Activated naive CD8-positive, alpha-beta T cell treated with anti-CD3 and anti-CD28 coated beads, Interleukin-2, amount 50 U/mL, for 24 hours (primary cell): ENCODE measurements at places on chromosomes 7 and 10.
A peak's percentile ranks its signal among the peaks of the same experiment; 100 is the strongest.

- DNase-seq, result no peak
- H3K27ac ChIP-seq, result no peak overlapping the region
- H3K4me3 ChIP-seq, result no peak overlapping the region
- H3K4me1 ChIP-seq, result no peaks in the 10 kb centered on the region
- peaks cover 3% of the 10 kb centered on the region for H3K27me3 ChIP-seq
These were observed 49.9 kb upstream of the MGMT start for GRCh38 chr10:129416956-129417765.

DNA sequence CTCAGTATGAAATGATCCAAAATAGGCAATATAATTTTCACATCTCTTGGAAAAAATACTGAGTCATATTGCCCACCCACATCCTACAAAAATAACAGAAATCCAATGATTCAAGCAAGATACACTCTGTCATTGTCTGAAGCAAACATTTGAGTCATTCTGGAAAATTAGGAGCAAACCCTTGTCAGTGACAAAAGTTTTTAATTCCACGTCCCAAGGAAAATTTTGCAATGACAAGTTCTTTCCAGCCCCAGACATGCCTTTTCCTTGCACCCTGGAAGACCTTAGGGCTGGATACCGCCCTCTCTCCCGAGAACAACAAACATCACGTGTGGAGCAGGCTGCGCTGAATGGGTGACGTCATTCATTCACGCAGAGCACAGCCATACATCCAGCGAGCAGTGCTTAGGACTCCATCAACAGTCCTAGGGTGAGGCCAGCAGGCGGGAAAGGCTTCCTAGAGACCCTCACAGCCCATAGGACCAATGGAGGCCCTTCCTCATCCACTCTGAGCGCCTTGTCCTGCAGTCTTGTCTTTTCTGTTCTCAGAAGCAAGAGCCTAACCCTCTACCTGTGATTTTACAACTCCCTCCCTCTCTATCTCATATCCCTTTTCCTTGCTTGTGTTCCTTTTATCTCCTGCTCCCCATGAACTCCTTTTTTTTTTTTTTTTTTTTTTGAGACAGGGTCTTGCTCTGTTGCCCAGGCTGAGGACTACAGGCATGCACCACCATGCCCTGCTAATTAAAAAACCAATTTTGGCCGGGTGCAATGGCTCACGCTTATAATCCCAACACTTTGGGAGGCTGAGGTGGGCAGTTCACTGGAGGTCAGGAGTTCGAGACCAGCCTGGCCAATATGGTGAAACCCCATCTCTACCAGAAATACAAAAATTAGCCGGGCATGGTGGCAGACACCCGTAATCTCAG lies 23.5 kb upstream of the KDM7A start:
- H3K4me1 ChIP-seq, result no peaks in the 10 kb centered on the region
- no peak overlapping the region for H3K4me3 ChIP-seq
- H3K36me3 ChIP-seq, result no peaks in the 10 kb centered on the region
- no peak for DNase-seq
- H3K27me3 ChIP-seq, result no peaks in the 10 kb centered on the region

DNA sequence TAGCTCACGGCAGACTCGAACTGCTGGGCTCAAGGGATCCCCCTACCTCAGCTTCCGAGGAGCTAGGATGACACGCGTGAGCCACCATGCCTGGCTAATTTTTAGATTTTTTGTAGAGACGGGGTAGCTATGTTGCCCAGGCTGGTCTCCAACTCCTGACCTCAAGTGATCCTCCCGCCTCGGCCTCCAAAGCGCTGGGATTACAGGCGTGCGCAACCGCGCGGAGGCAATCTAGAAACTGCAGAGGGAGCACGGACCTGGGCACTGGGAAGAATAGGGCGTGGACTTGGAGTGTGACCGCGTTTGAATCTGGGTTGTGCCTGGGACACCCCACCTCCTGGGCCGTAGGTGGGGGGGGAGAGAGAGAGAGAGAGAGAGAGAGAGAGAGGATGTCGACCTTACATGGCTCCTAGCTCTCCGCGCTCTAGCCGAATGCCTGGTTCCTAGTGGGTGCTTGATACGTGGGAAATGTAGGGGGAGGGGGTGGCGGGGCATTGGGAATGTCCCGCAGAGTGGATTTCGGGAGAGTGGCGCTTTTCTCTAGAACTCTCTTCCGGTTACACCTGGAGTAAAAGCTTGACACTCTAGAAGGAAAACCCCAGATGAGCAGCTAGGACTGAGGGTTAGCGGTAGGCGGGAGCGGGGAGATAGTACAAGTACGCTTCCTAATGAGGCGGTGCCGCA lies 1.2 kb upstream of the MAP3K8 start:
- peaks cover 58% of the 10 kb centered on the region for H3K4me1 ChIP-seq
- peaks cover 13% of the 10 kb centered on the region for H3K36me3 ChIP-seq
- H3K4me3 ChIP-seq, result peak overlapping the region; percentile 90
- peak overlapping the region; percentile 85 for H3K27ac ChIP-seq
- no peak for DNase-seq
- H3K27me3 ChIP-seq, result no peaks in the 10 kb centered on the region

- H3K4me1 ChIP-seq, result peaks cover 16% of the 10 kb centered on the region
- DNase-seq, result no peak
- H3K36me3 ChIP-seq, result no peaks in the 10 kb centered on the region
- H3K27ac ChIP-seq, result no peak overlapping the region
- H3K27me3 ChIP-seq, result no peaks in the 10 kb centered on the region
These were observed 69.6 kb upstream of the GRM8 start for GRCh38 chr7:127322351-127322750.

DNA sequence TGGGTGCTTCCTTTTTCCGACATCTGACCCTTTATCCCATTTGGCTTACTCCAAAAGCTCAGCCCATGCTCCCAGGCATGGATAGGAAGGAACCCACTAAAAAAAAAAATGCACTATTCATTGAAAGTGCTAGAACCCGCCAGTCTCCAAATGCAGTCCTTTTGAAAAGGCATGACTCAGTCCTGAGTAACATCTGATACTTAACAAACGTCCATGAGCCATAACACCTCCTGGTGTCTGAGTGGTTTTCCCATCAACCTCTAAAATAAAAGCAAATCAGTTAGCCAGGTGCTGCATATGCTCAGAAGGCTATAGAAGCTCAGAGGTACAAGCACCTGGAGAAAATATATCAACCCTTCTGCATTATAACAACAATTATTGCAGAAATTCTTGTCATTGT lies 45.0 kb upstream of the CACUL1 start:
- H3K4me3 ChIP-seq, result no peak overlapping the region
- H3K36me3 ChIP-seq, result peaks cover 2% of the 10 kb centered on the region
- H3K27me3 ChIP-seq, result peaks cover 18% of the 10 kb centered on the region
- no peaks in the 10 kb centered on the region for H3K4me1 ChIP-seq

GRCh38 chr7:2982831-2983230 lies 60.8 kb downstream of the CARD11 start:
- H3K27ac ChIP-seq, result peak overlapping the region; percentile 87
- peak overlapping the region; percentile 50 for H3K4me3 ChIP-seq
- H3K36me3 ChIP-seq, result peaks cover 31% of the 10 kb centered on the region
- DNase-seq, result peak; percentile 56
- H3K27me3 ChIP-seq, result no peaks in the 10 kb centered on the region

DNA sequence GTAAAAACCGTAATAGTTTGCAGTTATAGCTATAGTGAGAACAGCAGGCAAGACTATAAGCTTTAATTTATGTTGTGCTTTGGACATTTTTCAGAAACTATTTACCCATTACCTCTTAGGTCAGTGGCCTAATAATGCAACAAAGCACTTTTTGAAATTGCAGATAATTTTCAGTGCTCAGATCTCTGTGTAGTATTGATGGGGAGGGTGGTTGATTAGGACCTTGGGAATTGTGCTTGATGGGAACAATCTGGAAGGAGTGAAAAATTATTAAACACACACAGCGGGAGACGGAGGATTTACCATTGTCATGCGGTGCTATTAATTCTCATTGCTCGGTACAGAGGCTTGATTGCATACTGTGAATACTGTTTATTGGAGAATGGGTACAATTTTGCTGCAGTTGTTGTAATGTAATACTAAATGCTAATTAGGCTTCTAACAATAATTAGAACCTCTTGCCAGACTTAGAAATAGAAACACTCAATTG lies 304.8 kb downstream of the LRMDA start:
- no peak overlapping the region for H3K27ac ChIP-seq
- no peaks in the 10 kb centered on the region for H3K4me1 ChIP-seq
- no peaks in the 10 kb centered on the region for H3K36me3 ChIP-seq
- H3K4me3 ChIP-seq, result no peak overlapping the region
- DNase-seq, result no peak
- no peaks in the 10 kb centered on the region for H3K27me3 ChIP-seq
